ENCODE measurements at places on chromosomes 16 and 17. TPM values are rescaled to one million over a fixed set of nuclear protein-coding genes. Genes with fewer than 3 reads are reported as not detected.

Gene CETP
- 0.62 TPM for total RNA-seq

Gene TBC1D3I
- total RNA-seq = 0.62 TPM

Gene TOX3
- 11.1 TPM for total RNA-seq

Gene MRPL45
- 33.8 TPM for total RNA-seq

Gene HYDIN
- total RNA-seq = 26.5 TPM

Gene KRT33A
- not detected for total RNA-seq

Gene CPNE7
- total RNA-seq = 14.8 TPM

Gene RNF43
- total RNA-seq = 0.31 TPM

Gene MAPT
- total RNA-seq = 93.1 TPM

Gene ADAD2
- total RNA-seq = not detected

Gene ZKSCAN2
- 14.0 TPM for total RNA-seq

Gene IKZF3
- 0.16 TPM for total RNA-seq

Gene PLEKHH3
- 2.8 TPM for total RNA-seq

Gene NOD2
- total RNA-seq = 0.16 TPM

Gene NR1D1
- 0.78 TPM for total RNA-seq

Gene CCL7
- not detected for total RNA-seq

Gene KRTAP17-1
- total RNA-seq = not detected

Gene ATP2A1
- 0.16 TPM for total RNA-seq

Gene CCT6B
- total RNA-seq = 2.3 TPM

Gene NLK
- total RNA-seq = 54.3 TPM

Gene PRR11
- total RNA-seq = 2.0 TPM

Gene ZNHIT3
- 44.6 TPM for total RNA-seq

Gene GHDC
- 5.5 TPM for total RNA-seq

Gene P2RX1
- total RNA-seq = not detected

Gene ITGA2B
- 0.78 TPM for total RNA-seq

Gene MYOCD
- 0.16 TPM for total RNA-seq

Gene DNAH3
- 0.31 TPM for total RNA-seq

Gene MMP2
- total RNA-seq = 9.4 TPM

Gene CDH8
- total RNA-seq = 53.7 TPM

Gene CHST6
- total RNA-seq = 0.94 TPM

Gene CIBAR2
- total RNA-seq = not detected

Gene CHD9NB
- total RNA-seq = 0.78 TPM

Gene PIRT
- 0.94 TPM for total RNA-seq

Gene AOC3
- 0.16 TPM for total RNA-seq

Gene GAN
- 33.7 TPM for total RNA-seq

Gene UTS2R
- not detected for total RNA-seq

Gene PEMT
- total RNA-seq = 15.3 TPM

Gene GGT6
- not detected for total RNA-seq

Gene ANKRD13B
- 28.1 TPM for total RNA-seq

Gene KRTAP4-9
- total RNA-seq = not detected

Gene FBXW10B
- total RNA-seq = 1.1 TPM

Gene SNX20
- total RNA-seq = 0.16 TPM
